Progenitor cell of endocrine pancreas (in vitro differentiated cells): ENCODE measurements at places on chromosomes 11 and 22.

DNA sequence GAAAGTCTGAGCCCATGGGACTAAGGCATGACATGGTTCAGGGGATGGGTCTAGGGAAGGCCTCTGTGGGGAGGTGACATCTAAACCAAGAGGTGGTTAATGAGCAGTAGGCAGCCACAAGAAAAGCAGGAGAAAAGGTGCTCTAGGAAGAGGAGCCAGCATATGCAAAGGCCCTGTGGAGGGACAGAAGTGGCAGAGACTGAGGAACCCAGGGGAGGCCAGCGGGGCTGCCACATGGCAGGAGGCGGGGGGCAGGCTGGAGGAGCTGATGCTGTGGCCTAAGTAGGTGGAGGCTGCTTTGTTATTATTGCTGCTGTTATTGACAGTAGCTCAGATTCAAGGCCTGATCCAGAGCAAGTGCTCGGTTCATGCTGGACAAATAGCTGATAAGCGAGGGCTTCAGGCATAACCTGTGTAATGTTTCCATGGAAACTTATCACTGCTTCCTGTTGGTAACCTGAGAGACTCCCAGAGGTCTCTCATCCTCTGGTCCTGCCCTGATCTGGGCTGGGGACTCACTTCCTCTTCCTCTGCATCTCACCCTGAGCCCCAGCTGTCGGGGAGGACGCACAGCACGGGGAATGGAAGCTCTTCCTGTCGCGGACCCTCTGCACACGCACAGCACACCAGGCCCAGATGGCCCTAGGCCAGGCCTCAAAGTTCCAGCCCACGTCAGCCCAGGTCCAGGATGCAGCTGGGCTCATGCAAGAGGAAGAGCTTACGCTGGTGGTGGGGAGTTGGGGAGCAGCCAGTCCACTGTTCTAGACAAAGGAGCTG is 75.2 kb upstream of the TP53I11 start:
- no peak overlapping the region for H3K27ac ChIP-seq
- no peak overlapping the region for H3K4me3 ChIP-seq
- DNase-seq: no peak
- H3K27me3 ChIP-seq: peaks cover 9% of the 10 kb centered on the region
- peaks cover 2% of the 10 kb centered on the region for H3K4me1 ChIP-seq

GRCh38 chr11:5021996-5022395 is 24.3 kb upstream of the OR52J3 start:
- no peaks in the 10 kb centered on the region for H3K4me1 ChIP-seq
- H3K27ac ChIP-seq: no peak overlapping the region
- no peaks in the 10 kb centered on the region for H3K27me3 ChIP-seq
- no peak for DNase-seq

DNA sequence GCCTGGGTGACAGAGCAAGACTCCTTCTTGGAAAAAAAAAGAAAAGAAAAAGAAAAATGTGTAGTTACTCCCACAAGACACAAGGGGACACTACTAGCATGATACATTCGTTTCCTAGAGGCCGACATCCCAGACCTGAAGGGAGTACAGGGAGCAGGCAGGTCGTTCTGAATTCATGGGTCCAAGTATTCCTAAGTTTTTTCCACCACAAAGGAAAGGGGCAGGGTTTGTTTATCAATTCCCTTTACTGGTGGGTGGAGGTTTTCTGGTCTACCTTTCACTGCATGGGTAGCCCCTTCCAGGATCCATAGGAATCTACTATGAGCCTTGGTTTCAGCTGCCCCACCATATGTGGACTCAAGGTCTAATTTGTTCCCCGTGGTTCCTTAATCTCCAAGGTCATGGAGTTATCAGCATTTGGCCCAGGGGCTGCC is 11.8 kb downstream of the TIGD3 start:
- no peaks in the 10 kb centered on the region for H3K36me3 ChIP-seq
- peak overlapping the region; percentile 78 for H3K27ac ChIP-seq
- no peaks in the 10 kb centered on the region for H3K27me3 ChIP-seq
- no peak for DNase-seq
- H3K4me1 ChIP-seq: peaks cover 26% of the 10 kb centered on the region

GRCh38 chr22:24728790-24729637 is 45.5 kb downstream of the PIWIL3 start:
- no peaks in the 10 kb centered on the region for H3K27me3 ChIP-seq
- DNase-seq: no peak
- no peak overlapping the region for H3K4me3 ChIP-seq

GRCh38 chr11:65574109-65574810 is 1.6 kb upstream of the EHBP1L1 start:
- peak; percentile 72 for DNase-seq
- H3K36me3 ChIP-seq: peaks cover 2% of the 10 kb centered on the region
- H3K4me3 ChIP-seq: peak overlapping the region; percentile 75
- H3K27me3 ChIP-seq: peaks cover 27% of the 10 kb centered on the region
- peaks cover 32% of the 10 kb centered on the region for H3K4me1 ChIP-seq
- H3K27ac ChIP-seq: peak overlapping the region; percentile 74

- H3K36me3 ChIP-seq: no peaks in the 10 kb centered on the region
- no peaks in the 10 kb centered on the region for H3K4me1 ChIP-seq
- no peak overlapping the region for H3K4me3 ChIP-seq
Observed at GRCh38 chr11:133029107-133029506, 503.2 kb downstream of the OPCML start.

GRCh38 chr11:66366844-66367477 is 4.6 kb downstream of the SLC29A2 start:
- peaks cover 13% of the 10 kb centered on the region for H3K36me3 ChIP-seq
- H3K4me1 ChIP-seq: peaks cover 13% of the 10 kb centered on the region
- no peaks in the 10 kb centered on the region for H3K27me3 ChIP-seq
- no peak for DNase-seq

- DNase-seq: no peak
- H3K4me3 ChIP-seq: no peak overlapping the region
- H3K27me3 ChIP-seq: no peaks in the 10 kb centered on the region
- H3K27ac ChIP-seq: peak overlapping the region; percentile 7
- no peaks in the 10 kb centered on the region for H3K36me3 ChIP-seq
Observed at GRCh38 chr11:27011560-27012233, 17.8 kb downstream of the FIBIN start.
